CD8-positive, alpha-beta T cell (primary cell): ENCODE measurements at places on chromosomes 1 and 21.

DNA sequence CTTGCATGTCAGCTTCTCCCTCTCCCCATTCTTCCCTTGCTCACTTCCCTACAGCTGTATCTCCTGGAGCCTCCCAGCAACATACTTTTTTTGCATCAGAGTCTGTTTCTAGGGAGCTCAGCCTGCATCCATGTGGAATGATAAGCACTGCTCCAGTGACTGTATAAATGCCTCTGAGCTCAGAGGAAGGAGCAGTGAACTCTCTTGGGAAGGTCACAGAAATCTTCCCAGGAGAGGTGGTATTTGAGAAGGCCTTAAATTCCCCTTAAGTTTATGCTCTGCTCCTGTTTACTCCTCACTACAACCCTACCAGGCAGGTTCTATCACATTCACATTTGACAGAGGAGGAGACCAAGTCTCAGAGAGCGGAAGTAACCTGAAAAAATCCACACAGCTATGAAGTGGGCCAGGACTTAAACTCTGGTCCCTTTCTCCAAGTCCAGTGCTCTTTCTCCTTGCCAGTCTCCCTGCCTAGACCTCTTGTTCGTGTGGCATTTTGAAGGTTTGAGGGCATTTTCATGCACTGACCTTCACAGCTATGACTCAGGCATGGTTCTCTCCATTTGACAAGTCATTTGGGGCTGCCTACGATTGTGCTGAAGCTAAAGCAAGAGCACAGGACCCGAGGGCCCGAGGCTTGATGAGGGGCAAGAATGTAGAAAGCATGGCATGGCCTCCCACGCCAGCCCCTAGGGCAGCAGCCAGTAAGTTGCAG lies 5.6 kb upstream of the UBXN10 start:
- DNase-seq: no peak

- no peak for DNase-seq
These were observed 202.3 kb downstream of the HIVEP3 start for GRCh38 chr1:41716188-41717130.

- DNase-seq: no peak
These were observed 227.7 kb downstream of the KAZN start for GRCh38 chr1:14826172-14826636.

- DNase-seq: no peak
These were observed 186.4 kb downstream of the FMN2 start for GRCh38 chr1:240278082-240278481.

GRCh38 chr21:17660452-17660851 lies 47.8 kb upstream of the BTG3 start:
- no peak for DNase-seq

GRCh38 chr1:209652873-209653401 lies 712 bp upstream of the LAMB3 start:
- no peak for DNase-seq

DNA sequence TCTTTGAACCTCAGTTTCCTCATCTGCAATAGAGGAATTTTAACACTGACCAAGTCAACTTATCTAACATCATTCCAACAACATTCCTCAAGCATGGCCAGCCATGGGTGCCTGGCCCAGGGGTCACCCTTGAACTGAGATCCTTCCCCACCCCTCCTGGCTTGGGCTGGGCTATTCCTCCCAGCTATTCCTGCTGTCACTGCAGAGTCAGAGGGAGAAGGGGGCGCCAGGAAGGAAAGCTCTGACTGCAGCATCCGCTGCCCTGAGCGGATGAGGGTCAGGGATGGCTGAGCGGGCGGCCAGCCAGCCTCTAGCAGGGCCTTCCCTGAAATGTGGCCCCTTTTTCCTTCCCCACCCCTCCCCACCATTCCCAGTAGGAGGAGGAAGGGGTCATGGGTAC lies 3.1 kb downstream of the TINAGL1 start:
- DNase-seq: no peak

DNA sequence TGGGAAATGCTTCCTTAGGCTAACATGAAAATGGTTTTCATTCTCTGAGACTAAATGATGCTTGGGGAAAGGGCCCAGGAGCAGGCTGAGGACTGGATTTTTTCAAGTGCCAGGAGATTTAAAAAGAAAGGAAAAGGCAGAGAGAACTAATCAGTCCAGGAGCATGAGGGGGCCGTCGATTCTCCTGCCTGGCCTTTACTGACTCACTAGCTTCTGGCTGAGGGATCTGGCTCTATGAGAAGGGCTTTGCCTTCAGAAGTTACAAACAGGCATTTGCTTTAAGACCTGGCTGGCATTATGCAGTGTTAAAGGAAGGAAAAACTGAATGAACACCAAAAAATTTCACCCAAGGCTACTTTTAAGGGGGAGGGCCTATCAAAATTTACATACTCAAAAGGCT lies 359.2 kb downstream of the PBX1 start:
- no peak for DNase-seq

DNA sequence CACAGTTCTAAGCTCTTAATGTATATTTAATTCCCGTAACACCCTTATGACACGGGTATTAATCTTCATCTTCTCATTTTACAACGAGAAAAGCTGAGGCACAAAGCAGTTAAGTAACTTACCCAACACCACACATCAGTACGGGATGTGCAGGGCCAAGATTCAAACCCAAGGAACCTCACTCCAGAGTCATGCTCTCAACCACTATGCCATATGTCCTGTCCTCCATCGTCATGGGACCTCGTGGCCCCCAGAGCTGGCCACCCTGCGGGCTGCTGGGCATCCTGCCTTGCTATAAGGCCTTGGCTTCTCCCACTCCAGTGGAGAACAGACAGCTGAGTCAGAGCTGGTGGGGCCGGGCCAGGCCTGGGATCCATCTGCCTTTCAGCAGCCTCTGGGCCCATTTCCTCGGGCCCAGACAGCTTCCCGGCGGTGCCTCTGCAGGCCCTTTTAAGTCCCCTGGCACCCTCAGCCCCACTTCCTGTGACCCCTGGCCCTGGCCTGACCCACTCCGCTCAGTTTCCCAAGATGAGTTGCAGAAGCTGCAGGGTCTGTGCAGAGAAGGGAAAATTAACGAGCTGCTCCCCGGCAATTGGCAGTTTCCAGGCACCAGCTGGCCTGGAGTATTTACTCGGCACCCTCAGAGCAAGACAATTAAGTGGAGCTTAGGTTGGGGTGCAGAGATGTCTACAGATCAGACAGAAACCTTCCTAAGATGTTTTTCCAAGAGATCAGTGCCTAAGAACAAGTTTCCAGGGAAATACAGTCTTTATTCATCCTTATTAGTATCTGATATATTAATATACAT lies 98.2 kb downstream of the EPHB2 start:
- no peak for DNase-seq

- DNase-seq: no peak
These were observed 36.4 kb downstream of the MYOM3 start for GRCh38 chr1:24075590-24075854.

- DNase-seq: no peak
These were observed 37.0 kb upstream of the B3GALT5 start for GRCh38 chr21:39575775-39576174.
